NCI-H748 treated with DMSO at 0.1 percent for 48 hours (cell line): ENCODE measurements at places on chromosomes 1 and 21.

DNA sequence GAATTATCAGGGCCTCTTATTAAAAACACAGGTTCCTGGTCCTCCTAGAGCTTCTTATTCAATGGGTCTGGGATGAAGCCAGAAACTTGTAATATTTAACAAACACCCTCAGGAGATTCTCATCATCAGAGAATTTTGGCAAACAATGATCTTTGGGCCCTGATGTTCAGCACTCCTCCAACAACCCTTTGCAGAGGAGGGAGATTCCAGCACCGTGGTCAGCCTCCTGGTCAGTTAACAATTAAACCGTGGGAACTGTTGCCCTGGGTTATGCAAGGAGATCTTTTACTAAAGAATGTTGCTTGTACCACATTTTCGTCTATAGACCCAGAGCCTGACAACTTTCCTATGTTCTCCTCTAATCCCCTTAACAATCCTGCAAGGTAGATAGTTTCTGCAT, 294.4 kb downstream of the PLPP3 start:
- no peak for DNase-seq

GRCh38 chr1:60118085-60118484, 44.5 kb upstream of the C1orf87 start:
- no peak for DNase-seq

GRCh38 chr1:19533626-19534025, 48.3 kb upstream of the CAPZB start:
- DNase-seq: no peak

DNA sequence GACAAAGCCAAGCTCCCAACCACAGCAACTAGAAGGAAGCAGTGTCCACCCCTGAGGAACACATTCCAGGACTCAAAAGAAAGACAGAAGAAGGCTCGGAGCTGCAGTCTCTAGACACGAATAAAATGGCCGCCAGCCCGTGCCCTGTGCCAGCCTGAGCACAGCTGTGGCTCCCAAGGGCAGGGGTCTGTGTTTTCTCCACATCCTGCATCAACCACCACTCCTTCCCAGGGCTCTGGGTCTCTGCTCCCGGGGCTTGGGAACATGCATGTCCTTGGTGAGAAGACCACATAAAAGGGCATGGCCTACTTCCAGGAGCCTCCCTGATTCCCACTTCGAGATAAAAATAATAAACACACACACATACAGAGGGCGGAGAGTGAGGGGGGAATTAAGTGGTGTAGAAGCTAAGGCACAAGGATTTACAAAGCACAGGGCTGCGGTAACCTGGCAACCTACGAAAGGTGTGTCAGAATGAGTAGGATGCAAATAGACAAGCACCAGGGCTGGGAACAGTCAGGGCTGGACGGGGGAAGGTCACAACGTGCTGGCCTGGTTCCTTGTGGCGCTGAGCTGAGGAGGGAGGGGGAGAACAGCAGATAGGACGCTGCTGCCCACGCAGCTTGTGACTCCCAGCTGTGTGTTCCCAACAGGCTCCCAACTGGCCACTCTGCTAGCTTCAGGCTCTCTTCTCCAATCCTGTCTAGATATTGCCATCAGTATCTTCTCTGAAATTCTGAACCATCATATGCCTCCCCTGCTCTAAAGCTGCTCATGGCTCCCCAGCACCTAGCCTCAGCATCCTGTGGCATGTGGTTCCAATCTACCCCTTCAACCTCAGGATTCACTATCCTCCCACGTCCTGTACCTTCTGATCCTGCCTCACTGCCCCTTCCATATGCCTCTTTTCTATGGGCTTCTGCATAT, 72.5 kb downstream of the CD34 start:
- no peak for DNase-seq

- no peak for DNase-seq
Observed at GRCh38 chr1:91818713-91818975, 67.3 kb downstream of the TGFBR3 start.

DNA sequence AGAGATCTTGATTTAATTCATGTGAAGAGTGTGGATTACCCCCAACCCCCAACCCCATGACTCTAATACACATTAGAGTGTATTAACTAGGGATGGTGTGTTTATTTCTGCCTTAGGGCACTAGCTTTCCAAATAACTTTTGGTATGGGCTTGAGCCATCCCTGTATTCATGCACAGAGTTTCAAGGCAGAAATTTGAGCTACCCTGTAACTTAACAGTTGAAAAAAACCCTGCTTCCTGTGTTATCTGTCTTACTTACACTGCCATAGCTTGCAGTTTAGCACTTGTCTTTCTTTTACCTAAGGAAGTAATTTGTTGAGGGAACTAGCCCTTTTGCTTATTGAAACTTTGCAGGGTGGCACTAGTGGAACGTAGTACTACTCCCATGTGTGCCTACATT, 6.3 kb downstream of the SRSF11 start:
- no peak for DNase-seq

DNA sequence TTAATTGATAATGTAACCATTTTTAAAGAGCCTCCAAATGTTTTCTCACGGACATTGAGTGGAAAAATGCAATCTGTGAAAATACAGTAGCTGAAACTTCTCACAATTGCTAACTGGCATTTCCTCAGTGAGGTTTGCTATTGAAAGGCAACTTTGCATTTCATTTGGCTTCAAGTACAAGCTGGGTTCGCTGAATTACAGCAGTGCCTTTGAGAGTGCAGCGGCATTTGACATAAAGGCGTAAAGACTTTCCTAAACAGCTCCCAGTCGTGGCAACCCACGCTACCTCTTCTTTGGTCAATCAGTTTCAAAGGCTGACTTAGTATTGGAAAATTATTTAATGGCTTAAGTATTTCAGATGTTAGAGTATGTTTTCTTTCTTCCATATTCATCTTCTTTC, 39.3 kb upstream of the ZBTB18 start:
- DNase-seq: no peak

- DNase-seq: peak; percentile 54
Observed at GRCh38 chr1:150876119-150876454, 312 bp downstream of the ARNT start.

GRCh38 chr1:24285231-24285630, 33.9 kb upstream of the GRHL3 start:
- DNase-seq: no peak
